ENCODE measurements at places on chromosomes 12 and 14.

GRCh38 chr14:100546051-100546443 lies 41.2 kb downstream of the BEGAIN start:
- no peak for DNase-seq

GRCh38 chr14:65349100-65349499 lies 63.4 kb upstream of the FUT8 start:
- no peak for DNase-seq

DNA sequence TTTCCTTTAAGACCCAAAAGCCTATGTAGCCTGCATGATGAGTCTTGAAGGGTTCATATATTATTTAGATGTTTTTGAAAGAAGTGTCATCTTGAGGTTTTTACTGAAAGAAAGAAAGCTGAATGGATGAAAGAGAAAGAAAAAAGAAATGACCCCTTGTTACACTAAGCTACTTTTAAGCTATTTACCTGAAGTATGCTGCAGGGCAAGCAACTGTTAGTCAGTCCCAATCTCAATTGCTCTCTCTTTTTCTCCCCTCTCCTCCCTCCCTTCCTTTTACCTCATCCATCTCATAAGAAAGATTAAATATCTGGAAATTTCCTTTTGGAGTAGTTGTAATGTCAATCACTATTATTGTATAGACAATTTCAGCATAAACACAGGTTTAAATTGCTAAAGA lies 512.4 kb downstream of the TMTC2 start:
- DNase-seq, result no peak

DNA sequence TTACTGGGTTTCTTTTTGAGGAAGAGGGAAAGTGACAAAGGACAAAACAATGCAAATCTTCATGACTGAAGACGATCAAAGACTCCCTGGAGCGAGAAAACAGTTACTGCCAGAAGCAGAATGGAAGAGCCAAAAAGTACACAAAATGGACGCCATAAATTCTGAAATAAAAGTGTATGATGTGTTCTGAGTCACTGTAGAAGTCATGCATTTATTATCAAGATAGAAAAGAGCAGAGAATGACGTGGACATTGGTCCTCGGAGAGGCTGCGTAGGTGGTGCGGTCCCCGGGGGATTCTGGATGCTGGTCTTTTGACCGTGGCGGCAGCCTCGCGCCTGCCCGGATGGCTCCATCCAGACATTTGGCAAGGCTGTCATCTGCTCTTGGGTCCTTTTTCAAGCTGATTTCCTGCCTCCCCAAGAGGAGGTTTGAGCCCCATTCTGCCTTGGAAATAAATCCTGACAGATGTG lies 52.8 kb downstream of the C14orf132 start:
- no peak for DNase-seq

DNA sequence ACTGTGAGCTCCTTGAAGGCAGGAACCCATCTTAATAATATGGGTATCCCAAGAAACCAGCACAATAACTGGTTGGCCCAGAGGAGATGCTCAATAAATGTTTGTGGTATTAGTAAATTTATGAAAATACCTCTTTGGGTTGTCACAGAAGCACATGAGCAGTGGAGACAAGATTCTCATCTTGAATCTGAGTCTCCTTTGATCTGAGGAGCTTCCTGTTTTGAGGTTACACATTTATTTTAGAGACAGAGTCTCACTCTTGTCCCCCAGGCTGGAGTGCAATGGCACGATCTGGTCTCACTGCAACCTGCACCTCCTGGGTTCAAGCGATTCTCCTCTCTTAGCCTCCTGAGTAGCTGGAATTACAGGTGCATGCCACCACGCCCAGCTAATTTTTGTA lies 247.4 kb downstream of the NRXN3 start:
- DNase-seq, result no peak

DNA sequence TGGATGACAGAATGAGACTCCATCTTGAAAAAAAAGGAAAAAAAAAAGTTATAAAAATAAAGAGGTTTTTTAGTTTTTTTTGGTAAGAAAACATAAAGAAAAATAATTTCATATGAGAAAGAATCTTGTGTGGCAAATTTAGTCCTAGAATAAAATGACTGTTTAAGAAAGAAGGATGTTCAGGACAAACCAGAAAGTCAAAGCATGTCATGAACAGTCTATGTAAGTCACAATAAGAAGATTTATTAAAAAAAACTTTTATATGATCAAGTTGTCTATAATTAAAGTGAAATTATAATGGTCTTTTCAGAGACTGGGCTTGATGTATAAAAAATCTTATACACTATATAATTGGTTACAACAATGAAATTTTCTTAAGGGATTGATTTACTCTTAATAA lies 68.1 kb upstream of the HECTD1 start:
- DNase-seq, result no peak

GRCh38 chr12:56720731-56721151 lies 4.4 kb downstream of the NACA start:
- no peak for DNase-seq

DNA sequence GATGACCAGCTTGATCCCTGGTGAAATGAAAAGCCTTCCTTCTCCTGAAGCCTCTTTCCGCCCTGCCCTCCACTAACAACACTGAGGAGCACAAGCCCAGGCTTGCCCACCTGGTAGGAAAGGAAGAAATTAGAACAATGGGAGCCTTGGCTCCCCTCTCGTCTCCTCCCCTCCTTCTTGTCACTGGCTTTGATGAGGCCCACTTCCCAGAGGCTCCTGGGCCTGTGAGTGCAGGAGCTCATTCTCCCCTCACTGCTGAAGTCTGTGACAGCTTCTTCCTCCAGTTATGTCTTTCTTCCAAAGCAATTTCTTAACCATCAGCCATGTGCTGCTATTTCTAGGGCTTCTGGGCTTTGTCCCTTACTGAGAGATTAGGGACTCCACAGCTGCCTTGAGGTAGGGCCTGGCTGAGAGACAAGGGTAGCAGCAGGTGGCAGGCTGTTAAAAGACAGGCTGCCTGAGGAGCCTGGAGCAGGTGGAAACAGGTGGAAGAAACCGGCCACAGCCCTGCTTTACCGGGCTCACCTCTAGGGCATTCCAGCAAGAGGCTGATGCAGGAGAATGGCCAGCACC lies 53.6 kb upstream of the SRSF5 start:
- DNase-seq, result no peak

- DNase-seq, result no peak
Measured at GRCh38 chr14:85239791-85240190, 290.2 kb upstream of the FLRT2 start.

GRCh38 chr12:53939141-53940108 lies 794 bp downstream of the HOXC13 start:
- no peak for DNase-seq

- no peak for DNase-seq
Measured at GRCh38 chr12:41512497-41512896, 324.4 kb downstream of the PDZRN4 start.

GRCh38 chr12:106135075-106135474 lies 3.7 kb downstream of the NUAK1 start:
- no peak for DNase-seq

DNA sequence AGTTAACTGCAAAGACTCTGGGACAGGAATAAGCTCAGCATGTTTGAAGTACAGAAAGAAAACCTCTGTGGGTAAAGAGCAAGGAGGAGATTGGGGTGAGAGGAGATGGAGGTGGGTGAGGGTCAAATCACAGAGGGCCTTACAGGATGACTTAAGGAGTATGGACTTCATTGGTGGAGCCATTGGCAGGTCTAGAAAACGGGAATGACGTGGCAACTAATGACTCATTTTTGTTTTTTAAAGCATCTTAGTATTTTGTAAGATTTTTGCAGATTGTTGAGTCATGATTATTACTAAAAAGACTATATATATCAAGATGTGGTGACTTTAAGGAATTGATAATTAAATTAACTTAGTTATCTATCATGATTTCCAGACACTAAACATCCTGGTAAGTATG lies 18.5 kb downstream of the UTP20 start:
- DNase-seq, result no peak

GRCh38 chr12:63095369-63095980 lies 55.5 kb downstream of the AVPR1A start:
- no peak for DNase-seq

DNA sequence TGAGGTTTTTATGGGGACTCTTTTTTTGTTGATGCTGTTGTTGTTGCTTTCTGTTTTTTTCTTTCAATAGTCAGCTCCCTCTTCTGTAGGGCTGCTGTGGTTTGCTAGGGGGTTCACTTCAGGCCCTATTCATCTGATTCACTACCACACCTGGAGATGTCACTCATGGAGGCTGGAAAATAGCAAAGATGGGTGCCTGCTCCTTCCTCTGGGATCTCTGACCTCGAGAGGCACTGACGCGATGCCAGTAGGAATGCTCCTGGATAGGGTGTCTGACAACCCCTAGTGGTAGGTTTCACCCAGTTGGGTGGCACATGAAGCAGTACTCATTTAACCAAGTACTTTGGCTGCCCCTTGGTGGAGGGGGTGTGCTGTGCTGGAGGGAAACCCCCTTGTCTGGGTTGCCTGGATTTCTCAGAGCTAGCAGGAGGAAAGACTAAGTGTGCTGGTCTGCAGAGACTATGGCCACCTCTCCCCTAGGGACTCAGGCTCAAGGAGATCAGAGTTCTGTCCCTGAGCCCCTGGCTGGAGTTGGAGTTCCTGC lies 745.5 kb downstream of the TMTC2 start:
- no peak for DNase-seq

GRCh38 chr12:95790917-95791849 lies 619 bp upstream of the NTN4 start:
- DNase-seq, result no peak

DNA sequence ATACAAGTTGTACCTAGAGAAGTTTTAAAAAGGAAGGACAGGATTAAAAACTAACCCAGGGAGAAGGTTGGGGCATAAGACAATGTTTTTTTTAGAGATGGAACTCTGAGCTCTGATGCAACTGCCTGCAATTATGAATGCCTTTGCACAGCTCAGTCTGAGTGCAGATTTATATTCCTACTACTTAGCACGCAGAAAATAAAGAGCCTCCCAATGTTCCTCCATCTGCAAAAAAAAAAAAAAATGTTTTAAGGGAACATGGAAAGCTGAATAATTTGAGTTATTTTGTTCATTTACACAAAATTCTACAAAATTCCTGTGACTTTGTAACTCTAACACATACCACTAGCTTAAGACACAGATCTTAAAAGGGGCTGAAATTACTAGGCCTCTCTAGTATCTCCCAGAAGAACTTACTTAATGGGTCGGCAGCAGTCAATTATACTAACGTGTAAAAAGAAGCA lies 15.7 kb downstream of the CLIP1 start:
- DNase-seq, result no peak

- DNase-seq, result no peak
Measured at GRCh38 chr12:50992819-50993218, 33.4 kb downstream of the SLC11A2 start.

GRCh38 chr14:96901227-96901626 lies 104.0 kb downstream of the VRK1 start:
- no peak for DNase-seq

GRCh38 chr12:41100572-41100971 lies 87.5 kb upstream of the PDZRN4 start:
- no peak for DNase-seq

- DNase-seq, result no peak
Measured at GRCh38 chr12:113862590-113863454, 103.3 kb downstream of the RBM19 start.

DNA sequence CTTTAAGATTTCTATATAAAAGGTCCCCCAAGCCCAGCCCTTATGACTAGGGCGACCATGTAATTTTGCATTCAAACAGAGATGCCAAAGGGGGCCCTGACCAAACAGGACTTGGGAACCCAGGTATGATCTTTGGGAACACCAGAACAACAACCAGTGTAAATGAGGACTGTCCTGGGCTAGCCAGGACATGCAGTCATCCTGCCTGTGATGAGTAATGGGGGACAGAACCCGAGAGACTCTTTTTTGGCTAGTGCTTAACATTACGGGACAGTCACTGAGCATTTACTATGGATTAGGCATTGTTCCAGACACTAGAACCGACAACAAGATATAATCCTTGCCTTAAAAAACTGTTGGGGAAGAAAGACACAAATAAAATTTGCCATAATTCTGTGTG lies 337.3 kb downstream of the CACNA1C start:
- DNase-seq, result no peak
